Dermis microvascular lymphatic vessel endothelial cell (primary cell): ENCODE measurements at places on chromosomes 12 and 14. TPM values are rescaled to one million over a fixed set of nuclear protein-coding genes. Genes with fewer than 3 reads are reported as not detected.

DNA sequence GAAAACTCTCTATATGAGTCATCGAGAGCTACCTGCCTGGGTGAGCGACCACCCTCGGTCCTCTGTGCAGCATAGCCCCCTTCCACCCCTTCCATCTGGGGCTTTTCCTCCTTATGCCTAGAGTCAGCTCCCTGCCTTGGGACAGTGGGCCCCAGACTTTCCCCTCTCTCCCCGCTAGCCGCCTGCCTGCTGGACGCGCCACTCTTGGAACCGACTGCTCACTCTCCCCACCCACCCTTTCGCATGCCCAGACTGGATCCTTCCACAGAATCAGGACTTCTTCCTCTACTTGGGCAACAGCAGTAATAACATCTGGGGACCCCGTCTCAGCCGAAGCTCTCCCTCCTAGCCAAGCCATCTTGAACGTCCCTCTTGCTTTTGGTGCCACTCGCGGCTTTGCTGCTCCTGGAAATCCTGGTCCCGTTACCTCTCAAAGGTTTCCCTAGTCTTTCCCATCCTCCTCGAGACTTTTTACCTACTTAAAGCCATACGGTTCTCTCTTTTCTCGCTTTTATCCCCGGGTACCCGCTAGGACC, 671 bp downstream of the ESYT1 start:
- peak; percentile 36 for DNase-seq

DNA sequence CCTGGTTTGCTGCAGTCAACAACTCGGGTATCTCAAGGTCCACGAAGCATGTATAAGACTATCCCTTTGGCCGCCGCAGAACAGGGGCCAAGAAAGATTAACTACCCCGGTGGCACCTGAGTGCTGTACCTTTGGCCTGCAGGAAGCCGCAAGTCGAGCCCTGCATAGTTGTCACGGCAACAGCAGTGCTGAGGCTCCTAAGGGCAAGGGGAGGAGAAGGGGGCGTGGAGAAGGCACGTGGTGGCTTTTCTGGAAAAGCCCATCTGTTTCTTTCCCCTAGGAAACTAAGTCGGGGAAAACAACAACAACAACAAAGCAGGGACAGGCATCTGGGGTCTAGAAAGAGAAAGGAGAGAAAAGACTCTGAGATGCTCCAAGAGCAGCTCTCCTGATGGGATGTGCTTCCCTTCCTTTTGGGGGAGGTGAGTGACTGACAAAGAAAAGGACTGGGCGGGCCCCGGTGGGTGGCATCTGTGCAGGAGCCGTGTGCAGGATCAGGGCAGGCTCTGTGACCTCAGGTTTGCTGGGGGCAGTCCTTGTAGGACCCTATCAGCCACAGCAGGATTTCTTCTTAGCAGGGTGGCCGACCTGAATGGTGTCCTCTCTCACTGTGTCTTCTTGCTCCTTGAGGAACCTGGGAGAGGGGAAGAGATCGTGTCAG, 123.9 kb downstream of the PRMT8 start:
- no peak for DNase-seq

- DNase-seq: no peak
These were observed 179.9 kb downstream of the GRIN2B start for GRCh38 chr12:13801543-13801942.

The AJUBA gene
- 35.7 and 40.3 TPM in 2 replicates for total RNA-seq

The FOXG1 gene
- not detected in 2 replicates for total RNA-seq

The MAP1LC3B2 gene
- total RNA-seq: 0.13 and 0.63 TPM in 2 replicates
